Activated CD8-positive, alpha-beta memory T cell treated with anti-CD3 and anti-CD28 coated beads for 1 hour (primary cell): ENCODE measurements at places on chromosomes 12 and 14.

DNA sequence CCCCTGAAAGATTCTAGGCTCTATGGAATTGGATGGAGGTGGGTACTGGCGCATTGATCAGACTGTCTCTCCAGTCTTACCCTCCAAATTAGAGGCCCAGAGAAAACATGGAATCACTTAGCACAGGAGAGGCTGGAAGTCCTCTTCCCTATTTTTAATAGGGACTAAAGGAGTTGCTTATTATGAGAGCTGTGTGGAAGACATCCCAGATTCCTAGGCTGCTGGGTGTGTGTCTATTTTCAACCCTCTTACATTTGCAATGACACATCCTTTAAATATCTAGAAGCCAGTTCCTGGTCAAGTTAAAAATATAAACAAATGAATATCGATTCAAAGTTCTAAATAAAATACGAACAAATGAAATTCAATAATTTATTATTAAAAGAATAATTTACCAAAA, 58.3 kb upstream of the ARID2 start:
- no peak for DNase-seq

DNA sequence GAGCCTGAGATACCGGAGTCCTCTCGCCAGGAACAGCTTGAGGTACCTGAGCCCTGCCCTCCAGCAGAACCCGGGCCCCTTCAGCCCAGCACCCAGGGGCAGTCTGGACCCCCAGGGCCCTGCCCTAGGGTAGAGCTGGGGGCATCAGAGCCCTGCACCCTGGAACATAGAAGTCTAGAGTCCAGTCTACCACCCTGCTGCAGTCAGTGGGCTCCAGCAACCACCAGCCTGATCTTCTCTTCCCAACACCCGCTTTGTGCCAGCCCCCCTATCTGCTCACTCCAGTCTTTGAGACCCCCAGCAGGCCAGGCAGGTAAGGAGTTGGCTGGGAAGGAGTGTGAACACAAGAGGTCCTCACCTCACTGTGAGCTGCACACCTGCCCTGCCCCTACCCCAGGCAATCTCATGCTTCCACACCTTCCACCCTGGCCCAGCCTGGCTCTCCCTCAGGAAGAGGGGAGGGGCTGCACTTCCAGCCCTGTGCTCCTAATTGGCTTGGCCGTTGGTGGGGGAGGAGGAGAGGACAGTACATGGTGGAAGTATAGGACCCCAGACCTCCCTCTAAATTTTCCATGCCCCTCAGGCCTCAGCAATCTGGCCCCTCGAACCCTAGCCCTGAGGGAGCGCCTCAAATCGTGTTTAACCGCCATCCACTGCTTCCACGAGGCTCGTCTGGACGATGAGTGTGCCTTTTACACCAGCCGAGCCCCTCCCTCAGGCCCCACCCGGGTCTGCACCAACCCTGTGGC, 6.2 kb downstream of the C1QL4 start:
- no peak for DNase-seq

DNA sequence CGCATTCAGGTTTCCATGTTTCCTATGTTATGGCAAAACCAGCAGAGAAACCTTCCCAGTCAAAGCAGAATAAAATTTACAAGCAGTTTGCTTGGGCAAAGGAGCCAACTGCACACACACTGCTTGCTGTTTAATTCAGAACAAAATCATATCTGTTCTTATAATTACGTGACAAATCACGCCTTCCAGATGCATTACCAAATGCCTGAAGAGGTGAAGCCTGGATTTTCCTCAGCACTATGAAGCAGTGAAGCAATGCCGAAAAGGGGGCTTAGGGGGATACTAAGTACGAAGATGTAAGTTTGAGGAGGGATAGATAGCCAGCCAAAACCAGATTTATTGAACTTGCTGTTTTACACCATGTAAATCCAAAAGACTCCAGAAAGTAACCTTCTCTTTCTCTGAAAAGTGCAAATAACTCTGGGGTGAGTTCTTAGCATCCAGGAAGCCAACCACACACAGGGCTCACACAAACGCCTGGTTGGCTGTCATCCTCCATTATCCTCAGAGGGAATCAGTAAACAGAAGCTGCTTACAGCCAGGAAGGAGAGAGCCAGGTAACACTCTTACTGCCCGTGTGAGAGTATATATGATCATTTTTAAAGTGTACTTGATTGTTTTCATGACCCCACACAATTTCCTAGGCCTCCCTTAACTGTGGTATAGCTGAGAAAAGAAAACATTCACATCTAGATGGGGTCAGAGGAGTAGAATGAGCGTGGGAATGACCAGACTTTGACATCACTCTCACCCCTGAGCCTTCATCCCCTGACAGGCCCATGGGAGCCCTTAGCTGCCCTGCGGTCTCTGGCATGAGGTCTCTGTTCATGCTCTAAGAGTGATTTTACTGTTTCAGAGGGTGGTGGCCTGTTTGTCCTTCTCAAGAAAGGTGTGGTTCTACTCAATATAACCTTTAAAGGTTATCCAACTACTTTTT, 442.5 kb downstream of the EGLN3 start:
- DNase-seq, result no peak

- DNase-seq, result no peak
These were observed 22.5 kb upstream of the PCNX1 start for GRCh38 chr14:70884595-70885342.

GRCh38 chr12:31363416-31363809, 37.5 kb upstream of the SINHCAF start:
- DNase-seq, result no peak
